ENCODE measurements at places on chromosomes 4 and X.

- no peak for DNase-seq
These were observed 409.8 kb upstream of the GALNT7 start for GRCh38 chr4:172758586-172759340.

- no peak for DNase-seq
These were observed 28.3 kb upstream of the MAGEC2 start for GRCh38 chrX:142233400-142233799.

GRCh38 chr4:18816228-18816895 is 794.8 kb upstream of the LCORL start:
- DNase-seq = no peak

DNA sequence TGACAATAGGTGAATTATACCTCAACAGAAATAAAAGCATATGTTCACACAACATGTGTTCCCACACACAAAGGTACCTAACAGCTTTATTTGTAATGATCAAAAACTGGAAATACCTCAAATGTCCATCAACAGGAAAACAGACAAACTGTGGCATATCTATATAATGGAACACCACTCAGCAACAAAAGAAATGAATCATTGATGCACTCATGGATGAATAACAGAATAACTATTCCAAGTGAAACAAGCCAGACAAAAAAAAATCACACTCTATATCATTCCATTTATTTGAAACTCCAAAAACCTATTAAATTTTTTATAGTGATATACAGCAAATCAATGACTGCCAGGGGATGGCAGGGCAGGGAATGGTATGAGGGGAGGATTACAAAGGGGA is 148.1 kb downstream of the PLS3 start:
- DNase-seq = no peak

DNA sequence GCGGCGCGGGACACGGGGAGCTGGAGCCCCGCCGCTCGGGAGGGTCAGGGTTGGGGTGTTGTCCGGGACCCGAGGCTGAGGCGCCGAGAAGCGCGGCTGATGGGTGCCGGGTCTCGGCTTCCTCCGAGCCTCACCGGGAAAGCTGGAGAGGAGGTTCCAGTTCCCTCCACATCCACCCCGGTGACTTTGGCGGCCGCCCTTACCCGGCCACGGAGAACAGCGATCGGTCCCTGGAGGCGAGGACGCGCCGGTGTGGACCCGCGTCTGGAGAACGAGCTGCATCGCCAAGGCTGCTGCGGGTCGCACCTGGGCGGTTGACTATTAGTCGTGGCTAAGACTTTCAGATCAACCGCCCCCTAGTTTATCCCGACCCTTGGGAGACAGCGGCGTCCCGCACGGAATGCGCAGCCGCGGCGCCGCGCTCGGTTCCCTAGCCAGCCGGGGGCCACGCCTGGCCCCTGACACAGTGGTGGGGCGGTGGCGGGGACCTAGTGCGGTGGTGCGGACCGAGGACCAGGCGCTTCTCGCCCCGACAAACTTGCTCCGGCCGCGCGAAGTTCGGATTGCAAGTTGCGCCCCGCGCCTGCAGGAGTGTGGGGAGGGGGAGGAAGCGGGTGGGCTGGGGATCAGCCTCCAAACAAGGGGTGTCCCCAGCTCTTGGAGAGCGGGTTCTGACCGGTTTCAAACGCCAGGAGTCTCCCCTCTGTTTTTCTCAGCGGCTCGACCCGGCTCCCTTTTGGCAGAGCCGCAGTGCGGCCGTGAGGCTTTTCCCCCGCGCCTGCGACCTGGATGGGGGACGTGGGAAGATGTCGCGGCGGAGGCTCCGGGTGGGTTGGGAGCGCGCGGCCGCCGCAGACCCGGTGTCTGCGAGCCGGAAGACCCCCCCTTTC is 568 bp downstream of the FHDC1 start:
- no peak for DNase-seq

- DNase-seq = no peak
These were observed 54.0 kb downstream of the JADE1 start for GRCh38 chr4:128863312-128864075.

- DNase-seq = no peak
These were observed 55.8 kb downstream of the GPC4 start for GRCh38 chrX:133359466-133359865.

DNA sequence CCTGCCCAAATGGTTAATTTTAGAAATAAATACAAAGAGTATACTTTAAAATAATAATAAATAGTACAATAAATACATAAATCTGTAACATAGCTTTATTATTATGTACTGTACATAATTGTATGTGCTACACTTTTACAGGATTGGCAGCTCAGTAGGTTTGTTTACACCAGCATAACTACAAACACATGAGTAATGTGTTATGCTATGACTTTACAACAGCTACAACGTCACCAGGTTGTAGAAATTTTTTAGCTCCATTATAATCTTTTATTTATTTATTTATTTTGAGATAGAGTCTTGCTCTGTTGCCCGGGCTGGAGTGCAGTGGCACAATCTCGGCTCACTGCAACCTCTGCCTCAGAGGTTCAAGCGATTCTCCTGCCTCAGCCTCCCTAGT is 31.8 kb downstream of the RNF150 start:
- DNase-seq = no peak

DNA sequence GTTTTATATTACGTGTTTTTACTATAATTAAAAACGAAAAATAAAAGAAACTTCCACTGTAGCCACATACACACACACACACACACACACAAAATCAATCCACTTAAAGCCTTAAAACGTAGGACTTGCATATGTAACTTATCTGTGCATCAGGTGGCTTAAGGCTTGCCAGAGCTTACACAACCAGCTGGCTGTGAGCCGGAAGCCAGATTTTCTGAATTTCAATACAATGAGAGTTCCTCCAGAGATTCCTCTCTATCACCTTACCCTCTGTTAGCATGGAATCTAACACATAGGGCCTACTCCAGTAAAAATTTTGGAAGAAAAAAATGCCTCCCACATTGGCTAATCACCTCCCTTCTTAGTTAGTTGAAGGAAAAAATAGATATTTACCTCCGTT is 27.9 kb upstream of the SLITRK4 start:
- no peak for DNase-seq

- DNase-seq = no peak
These were observed 232.9 kb upstream of the F9 start for GRCh38 chrX:139297638-139298037.

GRCh38 chrX:133150730-133151129 is 53.8 kb upstream of the USP26 start:
- no peak for DNase-seq

DNA sequence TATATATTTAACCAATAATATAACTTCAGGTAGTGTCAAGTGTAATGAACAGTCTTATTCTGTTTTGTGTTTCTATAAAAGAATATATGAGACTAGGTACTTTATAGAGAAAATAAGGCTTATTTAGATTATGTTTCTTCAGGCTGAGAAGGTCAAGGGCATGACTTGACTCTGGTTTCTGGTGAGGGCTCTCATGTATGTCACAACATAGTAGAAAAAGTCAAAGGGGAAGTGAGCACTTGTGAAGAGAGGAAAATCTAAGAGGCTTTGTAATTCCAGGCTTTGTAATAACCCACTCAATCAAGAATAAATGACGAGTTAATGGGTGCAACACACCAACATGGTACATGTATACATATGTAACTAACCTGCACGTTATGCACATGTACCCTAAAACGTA is 27.6 kb downstream of the PRR32 start:
- no peak for DNase-seq

- no peak for DNase-seq
These were observed 16.2 kb downstream of the HPF1 start for GRCh38 chr4:169741569-169741968.

- no peak for DNase-seq
These were observed 142.5 kb downstream of the PPARGC1A start for GRCh38 chr4:23747281-23747735.

GRCh38 chr4:168852387-168852786 is 157.7 kb downstream of the CBR4 start:
- DNase-seq = no peak

DNA sequence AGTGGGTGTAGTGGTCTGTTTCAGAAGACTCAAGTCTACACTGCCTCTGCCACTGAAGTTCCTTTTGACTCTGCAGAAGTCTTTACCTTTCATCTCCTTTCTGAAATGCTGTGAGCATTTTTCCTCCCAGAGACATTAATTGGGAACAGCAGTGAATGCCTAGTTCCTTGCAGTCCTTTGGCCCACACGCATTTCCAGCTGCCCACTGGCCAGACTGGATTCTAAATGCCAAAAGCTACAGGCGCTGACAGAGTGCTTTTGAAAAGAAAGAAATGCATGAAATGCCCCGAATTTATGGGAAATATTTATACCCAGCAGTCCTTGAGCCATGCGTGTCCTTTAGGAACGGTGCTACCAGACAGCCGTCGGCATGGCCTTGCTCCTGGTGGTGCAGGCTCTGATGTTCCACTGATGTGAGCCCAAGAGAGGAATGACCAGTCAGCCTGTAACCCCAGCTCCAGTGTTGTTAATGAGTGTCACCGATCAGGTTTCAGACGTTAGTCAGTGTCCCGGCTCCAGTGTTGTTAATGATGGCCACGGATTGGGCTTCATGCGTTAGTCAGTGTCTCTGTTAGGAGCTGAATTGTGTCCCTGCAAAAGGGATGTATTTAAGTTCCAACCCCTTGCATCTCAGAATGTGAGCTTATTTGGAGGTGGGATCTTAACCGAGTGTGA is 132.6 kb downstream of the TBL1X start:
- DNase-seq = no peak

GRCh38 chr4:23162275-23162674 is 469.5 kb downstream of the GBA3 start:
- no peak for DNase-seq

GRCh38 chr4:170091069-170091696 is 1.4 kb upstream of the AADAT start:
- no peak for DNase-seq

DNA sequence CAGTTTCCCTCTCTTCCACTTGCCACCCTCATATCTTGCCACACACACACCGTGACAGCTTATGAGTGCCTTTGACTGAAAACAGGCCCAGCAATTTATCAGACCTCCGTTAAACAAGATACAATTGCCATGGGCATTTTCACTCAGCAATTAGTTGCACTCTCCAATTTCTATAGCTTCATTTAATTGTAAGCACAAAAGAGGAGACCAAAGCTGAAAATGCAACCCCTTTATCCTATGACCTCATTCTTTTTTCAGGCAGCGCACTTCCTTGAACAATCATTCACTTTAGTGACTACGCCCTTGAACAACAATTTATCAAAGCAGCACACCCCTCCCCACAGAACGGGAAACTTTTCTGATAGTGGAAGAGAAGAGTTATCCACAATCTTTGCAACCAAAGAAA is 4.1 kb downstream of the POF1B start:
- no peak for DNase-seq

DNA sequence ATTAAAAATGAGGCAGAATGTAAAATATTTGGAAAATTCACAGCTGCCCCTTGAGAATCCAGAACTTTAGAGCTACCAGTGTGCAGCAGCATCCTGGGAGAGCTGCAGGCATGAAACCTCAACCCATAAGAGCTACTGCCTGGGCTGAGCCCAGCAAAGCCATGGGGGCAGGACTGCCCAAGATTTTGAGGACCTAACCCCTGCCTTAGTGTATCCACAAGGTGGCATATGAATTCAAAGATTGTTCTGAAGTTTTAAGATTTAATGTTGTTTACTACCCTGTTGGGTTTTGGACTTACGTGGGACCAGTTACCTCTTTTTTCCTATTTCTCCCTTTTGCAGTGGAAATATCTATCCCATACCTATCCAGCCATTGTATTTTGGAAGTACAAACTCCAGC is 26.4 kb downstream of the CASP6 start:
- no peak for DNase-seq
